Transverse colon (tissue), 4 donors: ENCODE measurements at places on chromosomes 6 and 20.

GRCh38 chr20:62511915-62512610 is 36.3 kb upstream of the GATA5 start:
- no peak for DNase-seq

DNA sequence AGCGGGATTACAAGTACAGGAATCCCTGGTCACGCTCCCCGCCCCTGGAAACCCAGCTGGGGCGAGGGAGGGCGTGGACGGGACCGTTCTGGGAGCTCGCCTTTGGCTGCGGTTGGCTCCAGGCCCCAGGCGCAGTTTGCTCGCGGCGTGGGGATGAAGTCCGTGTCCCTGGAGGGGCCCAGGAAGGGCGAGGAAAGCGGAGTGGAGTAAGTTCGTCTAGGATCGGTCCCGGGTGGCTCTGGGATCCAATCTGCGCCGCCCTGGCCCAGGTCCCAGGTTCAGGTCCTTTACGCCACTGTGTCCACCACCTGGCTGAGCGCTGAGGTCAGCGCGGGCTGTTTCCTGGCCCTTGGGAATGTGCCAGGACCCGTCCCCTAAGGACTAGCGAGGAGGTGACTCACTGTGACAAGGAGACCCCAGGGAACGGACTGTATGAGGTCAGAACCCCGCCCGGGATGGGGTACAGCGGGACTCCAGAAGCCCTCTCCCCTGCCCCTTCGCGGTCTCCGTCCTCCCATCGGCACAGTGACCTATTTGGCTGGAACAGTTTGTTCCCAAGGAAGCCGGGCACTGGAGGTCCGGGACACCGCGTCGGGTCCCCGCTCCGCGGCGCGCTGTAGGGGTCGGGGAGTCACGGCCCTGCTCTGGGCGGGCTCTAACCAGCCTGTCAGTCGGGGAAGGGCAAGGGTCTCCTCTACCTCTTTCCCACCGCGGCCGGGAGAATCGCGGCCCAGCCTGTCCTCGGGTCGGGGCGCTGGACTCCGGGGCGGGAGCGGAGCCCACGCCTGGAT is 724 bp downstream of the CDKN1A start:
- DNase-seq: peak; percentile 69

GRCh38 chr20:1313236-1313964 is 15.5 kb downstream of the SDCBP2 start:
- DNase-seq: peak; percentile 73

- no peak for DNase-seq
These were observed 18.4 kb upstream of the FLRT3 start for GRCh38 chr20:14355791-14356190.

GRCh38 chr6:126170978-126171382 is 168.9 kb upstream of the CENPW start:
- DNase-seq: peak; percentile 17

DNA sequence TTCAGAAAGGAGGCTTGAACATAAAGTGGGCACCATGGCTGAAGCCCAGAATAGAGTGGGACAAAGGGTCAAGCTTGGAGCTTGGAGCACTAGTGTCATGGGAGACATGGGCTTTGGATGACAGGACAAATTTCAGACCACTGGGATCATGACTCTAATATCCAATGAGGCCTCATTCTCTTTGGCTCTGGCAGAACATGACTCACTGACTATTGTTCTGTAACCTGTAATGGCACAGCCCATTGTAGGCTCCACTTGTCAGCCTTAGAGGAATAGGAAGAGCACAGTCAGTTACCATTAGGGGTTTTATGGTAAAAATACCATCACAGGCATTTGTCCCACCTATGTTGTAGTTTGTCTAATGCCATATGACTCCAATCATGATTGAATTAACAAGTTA is 34.0 kb upstream of the MMS22L start:
- DNase-seq: no peak

GRCh38 chr6:53496797-53497375 is 48.0 kb downstream of the GCLC start:
- DNase-seq: no peak

DNA sequence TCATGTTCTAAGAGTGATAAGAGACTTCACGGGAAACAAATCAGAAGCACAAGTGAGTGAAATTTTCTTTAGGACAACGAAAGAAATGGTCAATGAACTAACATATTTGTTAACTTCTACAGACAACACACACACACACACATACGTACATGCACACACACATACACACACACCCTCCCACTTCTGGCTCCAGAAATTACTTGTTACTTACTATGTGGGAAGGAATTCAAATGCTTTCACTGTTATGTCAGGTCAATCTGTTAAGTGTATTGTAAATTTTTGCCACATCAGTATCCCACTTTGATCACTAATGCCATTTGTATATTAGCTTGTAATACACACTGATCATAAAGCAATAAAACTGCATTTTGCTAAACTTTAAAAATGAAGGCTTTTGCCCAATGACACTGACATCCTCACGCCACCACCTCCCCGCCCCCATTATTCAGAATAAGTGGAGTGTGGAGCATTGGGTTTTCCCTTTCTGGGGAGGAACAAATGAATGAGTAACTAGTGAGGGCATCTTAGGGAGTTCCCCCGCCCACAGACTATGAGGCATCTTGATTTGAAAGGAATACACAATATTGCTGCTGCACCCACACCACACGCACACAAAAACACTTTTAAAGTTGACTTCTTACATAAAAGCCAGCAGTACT is 76.2 kb downstream of the ATXN1 start:
- DNase-seq: no peak

DNA sequence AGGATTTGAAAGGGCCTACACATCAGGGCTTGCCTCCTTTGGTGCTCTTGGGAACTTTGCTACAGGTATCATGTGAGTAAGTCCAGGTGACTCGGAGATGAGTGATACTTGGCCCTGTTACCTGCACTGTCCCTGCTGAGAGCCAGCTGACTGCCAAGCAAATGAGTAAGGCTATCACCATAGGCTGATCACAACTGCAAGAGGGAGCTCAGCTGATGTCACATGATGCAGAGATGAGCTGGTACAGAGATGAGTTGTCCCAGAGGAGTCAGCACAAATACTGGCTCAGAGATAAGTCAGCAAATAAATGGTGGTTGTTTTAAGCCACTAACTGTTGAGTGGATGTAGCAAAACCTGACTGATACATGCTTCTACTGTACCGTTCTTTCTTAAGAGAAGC is 41.4 kb downstream of the LAMP5 start:
- DNase-seq: no peak

DNA sequence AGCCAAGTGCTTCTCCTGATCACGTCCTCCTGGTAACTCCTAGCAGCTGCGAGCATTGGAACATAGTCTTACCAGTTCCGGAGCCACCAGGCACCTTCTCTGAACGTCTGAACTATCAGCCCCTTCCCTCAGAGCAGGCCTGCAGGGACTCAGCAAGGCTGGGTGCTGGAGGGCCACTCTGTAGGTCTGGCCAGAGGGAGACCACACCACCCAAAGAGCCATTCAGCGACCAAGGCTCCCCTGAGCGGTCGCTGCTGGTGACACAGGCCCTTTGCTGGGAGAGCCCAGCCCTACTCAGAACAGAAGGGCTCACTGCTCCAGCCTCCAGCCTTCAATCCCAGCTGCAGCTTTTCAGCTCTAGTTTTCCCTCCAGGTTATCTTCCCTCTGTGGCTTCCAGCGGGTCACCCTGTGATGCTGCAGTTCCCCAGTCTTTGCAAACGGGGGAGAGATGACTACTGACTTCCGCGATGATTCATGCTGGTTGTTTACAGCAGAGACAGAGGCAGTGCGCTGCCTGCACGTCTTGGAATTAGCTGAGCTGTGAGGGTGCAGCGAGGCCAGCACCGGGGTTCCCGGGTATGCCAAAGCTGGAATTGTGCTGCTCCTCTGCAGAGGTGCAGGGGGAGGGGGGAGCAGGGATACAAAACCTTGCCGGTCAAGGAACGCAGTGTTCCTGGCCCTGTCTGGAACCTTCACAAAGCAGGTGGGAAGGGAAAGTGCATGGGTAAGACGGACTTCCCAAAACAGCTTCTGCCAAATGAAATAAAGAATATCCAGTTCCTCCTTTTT is 161.4 kb downstream of the LY86 start:
- DNase-seq: peak; percentile 72

- DNase-seq: peak; percentile 80
These were observed 34.4 kb upstream of the FNDC1 start for GRCh38 chr6:159134701-159135364.

GRCh38 chr6:4797587-4797986 is 21.4 kb downstream of the CDYL start:
- no peak for DNase-seq

DNA sequence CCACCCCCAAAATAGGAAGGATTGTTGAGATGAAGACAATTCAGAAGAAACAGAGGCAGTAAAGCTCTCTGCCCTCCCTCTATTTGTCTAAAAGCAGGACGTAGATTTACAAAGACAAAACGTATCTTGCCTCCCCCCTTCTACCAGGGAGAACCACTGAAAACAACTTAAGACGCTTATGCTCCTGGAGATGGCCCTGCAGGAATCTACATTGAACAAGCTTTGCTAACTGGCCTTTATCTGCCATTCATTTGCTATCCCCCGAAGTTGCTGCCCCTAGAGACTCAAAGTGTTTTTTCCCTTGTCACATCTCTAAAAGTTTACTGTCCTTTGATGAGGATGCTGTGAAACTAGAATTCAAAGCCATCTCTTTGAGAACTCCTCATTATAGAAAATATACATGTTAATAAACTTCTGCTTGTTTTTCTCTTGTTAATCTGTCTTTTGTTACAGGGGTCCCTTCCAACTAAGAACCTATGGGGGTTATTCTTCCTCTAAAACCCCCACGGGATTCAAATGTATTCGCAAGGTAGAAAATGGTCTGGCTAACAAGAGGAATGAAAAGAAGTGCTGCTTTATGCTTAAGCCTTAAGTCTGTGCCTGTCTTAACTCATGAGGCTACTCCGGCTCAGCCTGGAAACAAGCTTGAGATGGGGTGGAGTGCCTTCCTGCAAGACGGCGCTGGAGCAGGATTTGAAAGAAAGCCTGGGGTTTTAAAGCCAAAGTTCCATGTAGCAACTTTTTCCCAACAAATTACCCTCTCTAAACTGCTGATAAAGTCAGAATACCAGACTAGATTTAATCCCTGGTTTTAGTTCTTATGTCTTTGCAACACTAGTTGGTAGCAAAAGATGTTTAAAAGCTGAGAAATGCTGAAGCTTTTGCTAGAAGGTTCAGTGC is 88.0 kb downstream of the CLIC5 start:
- no peak for DNase-seq

DNA sequence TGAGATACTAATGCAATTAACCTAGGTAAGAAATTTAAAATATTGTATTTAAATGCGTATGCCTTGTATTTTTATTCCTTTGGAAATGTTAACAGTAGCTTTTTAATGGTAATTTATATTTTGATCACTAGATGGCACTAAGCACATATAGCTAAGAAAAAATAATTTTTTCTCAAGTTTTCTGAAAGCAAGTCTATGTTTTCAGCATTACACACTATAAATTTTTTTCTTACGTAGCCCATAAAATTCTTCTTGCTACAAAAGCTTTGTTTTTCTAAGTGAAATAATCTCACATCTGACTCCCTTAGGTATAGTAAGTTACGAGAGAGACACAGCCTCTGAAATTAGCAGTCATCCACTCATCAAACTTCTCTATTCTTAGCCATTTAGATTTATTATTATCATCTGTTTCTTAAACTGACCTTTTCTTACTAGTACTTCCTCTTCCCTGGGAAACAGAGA is 35.7 kb downstream of the TSPYL4 start:
- DNase-seq: no peak
